ENCODE measurements at places on chromosomes 4 and X.

DNA sequence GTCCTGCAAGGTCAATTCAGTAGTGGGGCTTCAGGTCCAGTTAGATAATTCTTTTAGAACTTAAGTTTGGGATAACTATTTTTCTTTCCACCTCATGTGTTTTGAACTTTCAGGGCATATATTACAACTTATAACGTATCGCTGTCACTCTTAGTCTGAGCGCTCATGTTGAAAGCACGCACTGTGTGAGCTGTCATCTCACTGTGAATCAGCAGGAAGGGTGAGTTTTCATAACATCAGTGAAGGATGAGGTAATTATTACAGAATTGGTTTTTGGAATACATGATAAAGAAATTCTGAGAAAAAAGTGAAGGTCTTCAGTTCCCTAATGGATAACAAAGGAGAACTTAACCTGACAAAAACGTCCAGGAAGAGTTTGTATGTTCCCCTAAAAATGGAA is 45.1 kb upstream of the SLC4A4 start:
- DNase-seq, result no peak

- no peak for DNase-seq
These were observed 12.9 kb upstream of the NDP start for GRCh38 chrX:43986083-43986482.

DNA sequence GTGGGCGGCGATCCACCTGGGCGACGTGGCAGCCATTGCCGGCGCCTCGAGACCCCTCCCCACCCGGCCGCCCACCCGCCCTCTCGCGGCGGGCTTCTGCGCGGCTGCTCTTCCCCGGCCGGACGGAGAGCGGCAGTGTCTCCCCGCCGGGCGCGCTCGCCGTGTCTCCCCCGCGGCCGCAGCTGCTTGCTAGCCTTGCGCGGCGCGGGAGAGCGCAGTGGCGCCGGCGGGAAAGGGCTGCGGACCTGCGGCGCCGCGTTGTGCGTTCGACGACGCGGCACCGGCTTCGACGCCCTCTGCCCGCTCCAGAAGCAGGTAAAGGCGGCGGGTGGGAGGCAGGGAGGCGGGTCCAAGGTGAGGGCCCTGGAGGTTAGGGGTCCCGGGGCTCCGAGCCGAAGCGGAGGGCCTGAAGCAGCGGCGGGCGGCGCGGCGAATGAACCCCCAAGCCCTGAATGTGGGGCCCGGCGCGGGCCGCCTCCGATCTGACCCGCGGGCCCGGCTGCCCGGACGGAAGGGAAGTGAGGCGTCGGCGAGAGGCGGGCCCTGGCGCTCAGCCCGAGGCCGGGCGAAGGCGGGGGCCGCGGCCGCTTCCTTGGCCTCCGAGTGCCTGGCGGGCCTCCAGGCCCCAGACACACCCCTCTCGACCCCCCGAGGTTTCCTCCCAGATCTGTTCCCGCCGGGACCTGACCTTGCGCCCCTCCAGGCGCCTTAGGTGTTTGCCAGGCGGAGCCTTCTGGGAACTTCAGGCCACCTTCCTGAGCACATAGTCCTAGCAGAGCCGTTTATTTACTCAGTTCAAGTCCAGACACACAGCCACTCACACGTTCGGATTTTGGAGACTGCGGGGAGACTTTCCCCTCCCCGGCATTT is at the start of gene N4BP2:
N4BP2 (plus strand) TSS at position 135 of the 870 bp plus-strand sequence. CDS start 40,491 bp downstream, outside the sequence.
- peak; percentile 81 for DNase-seq

GRCh38 chr4:53376900-53377299 is 541 bp upstream of the FIP1L1 start:
- no peak for DNase-seq

- no peak for DNase-seq
These were observed 57.4 kb upstream of the PITX2 start for GRCh38 chr4:110680265-110680664.

DNA sequence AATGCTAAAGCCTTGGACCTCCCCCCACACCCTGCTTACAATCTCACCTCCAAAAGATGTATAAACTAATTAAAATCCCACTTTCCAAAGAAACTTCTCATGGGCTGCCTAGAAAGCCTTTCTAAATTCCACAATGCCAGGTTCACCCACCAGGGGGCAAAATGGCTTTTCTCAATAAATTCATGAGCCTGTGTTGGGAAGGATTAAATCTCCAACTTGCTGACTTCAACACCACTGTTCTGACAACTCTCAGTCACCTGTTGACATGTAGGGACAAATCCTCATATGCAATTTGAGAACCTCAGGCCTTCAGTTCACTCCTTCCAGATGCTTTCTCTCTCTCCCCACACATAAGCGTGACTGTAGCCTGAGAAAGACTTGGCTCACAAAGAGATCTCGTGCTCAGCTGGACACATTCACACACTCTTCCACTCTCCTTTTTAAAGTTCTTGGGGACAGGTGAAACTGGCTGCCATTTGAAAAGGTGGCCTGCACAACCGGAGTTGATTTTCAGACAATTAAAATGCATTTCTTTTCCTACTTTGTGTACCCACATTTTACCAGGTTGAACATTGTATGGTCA is 88.6 kb upstream of the PRPS2 start:
- no peak for DNase-seq

GRCh38 chr4:137819964-137820383 is 287.7 kb upstream of the PCDH18 start:
- DNase-seq, result no peak

- DNase-seq, result no peak
These were observed 363.9 kb downstream of the PPP3CA start for GRCh38 chr4:100983426-100983825.

Data from T1000 (cell line).